ENCODE measurements at places on chromosomes 12 and 14. TPM values are rescaled to one million over a fixed set of nuclear protein-coding genes. Genes with fewer than 3 reads are reported as not detected.
A peak's percentile ranks its signal among the peaks of the same experiment; 100 is the strongest.

- DNase-seq: no peak
Measured at GRCh38 chr12:58026897-58027891, 85.8 kb downstream of the ATP23 start.

DNA sequence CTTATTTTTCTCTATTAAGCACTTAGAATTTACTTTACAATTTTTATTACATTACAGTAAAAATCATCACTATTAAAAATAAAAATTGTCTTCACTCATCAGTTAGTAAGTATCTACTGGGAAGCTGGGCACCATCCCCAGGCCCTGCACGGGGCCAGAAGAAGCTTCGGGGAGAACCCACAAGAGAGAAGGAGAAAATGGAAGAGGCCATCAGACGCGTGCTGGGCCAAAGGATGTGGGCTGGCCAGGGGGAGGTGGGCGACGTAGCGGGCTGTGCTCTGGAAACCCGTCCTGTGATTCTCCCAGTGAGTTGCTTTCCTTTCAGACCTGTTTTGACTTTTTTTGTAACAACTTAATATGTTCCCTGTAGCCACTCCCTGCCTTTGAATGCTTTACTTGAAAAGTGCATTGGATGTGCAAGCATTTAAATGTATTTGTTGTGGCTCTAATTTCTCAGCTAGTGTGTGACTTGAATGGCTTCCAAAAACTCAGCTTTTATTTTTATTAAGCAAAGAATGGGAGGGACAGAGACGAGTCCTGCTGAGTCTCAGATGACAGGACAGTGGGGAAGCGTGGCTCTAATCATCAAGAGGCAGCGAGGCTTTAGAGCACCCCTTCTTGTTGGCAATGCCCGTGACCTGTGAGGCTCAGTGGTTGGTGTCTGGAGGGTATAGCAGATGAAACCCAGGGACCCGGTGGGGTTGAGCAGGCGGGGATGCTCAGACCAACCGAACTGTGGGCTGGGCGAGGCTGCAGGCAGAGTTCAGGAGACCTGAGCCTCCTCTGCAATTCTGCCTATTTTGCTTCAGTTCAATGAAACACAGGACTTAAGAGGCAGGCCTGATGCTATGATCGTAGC, 38.8 kb downstream of the SYNE3 start:
- no peak for DNase-seq

Gene RAPGEF3
- polyA plus RNA-seq: 51.4 TPM

Gene PPP1R12A
- polyA plus RNA-seq: 11.8 TPM

DNA sequence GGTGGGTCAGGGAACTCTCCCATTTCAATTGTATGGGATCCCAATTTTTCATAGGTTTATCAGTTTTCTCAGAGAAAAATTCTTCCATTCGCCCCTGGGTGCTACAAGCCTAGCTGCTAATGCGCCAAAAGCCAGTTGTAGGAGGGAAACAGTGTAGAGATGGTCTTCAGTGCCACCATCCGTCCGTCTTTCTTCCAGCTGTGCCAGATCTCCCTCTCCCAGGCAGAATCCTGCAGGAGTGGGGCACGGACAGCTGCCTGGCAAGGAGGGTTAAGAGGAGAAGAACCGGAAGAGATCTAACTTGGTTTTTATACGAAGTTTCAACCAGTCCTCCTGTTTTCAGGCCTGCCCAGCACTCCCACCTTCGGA, 38.9 kb upstream of the FUT8 start:
- DNase-seq: no peak

GRCh38 chr12:80142640-80143039, 43.3 kb downstream of the OTOGL start:
- DNase-seq: no peak

Gene C12orf54
- 0.77 TPM for polyA plus RNA-seq

DNA sequence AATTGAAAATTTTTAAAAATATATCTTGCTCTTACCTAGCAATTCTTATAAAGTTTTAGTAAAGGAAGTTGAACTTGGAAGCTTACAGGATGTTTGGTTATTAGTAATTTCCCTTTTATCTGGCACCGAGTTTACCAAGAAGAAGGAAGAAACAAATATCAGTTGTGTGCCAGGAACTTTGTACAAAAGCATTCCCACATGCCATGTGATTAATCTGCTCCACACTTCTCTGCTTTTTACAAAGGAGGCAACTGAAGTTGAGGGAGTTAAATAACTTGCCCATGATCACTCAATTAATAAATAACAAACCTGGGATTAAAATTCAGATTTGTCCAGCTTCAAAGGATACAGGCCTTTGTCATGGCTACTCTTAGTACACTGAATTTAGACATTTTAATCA, 122.5 kb upstream of the BCAT1 start:
- DNase-seq: no peak

DNA sequence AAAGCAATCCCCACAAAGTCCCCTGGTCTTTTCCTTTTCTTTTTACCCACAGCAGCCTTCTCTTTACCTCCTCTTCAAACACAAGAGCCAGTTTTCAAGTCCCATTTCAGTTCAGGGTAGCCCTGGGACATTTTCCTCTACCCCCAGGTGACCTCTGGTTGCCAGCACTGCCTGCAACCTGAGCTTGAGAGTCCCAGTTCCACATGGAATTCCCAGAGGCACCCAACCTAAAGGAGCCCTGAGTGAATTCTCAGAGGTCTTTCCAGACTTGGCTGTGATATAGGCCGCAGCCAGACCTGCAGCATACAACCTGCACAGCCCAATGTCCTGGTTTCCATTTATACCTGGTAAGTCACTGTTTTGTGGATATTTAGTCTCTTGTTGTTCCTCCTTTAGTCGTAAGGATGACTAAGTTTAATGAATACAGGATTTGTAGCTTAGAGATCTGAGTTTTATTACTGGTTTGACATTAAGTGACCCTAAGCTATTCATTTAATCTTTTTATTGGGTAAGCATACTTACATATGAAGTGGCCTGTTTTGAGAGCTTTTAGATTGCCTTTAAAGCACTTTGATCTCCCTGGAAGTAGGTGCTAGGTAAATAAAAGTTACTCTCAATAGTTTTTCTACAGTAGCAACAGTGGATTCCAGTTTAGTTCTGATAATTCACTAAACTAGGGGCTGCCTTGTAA, 159.8 kb downstream of the TGFB3 start:
- DNase-seq: no peak

Gene RD3L
- not detected for polyA plus RNA-seq

DNA sequence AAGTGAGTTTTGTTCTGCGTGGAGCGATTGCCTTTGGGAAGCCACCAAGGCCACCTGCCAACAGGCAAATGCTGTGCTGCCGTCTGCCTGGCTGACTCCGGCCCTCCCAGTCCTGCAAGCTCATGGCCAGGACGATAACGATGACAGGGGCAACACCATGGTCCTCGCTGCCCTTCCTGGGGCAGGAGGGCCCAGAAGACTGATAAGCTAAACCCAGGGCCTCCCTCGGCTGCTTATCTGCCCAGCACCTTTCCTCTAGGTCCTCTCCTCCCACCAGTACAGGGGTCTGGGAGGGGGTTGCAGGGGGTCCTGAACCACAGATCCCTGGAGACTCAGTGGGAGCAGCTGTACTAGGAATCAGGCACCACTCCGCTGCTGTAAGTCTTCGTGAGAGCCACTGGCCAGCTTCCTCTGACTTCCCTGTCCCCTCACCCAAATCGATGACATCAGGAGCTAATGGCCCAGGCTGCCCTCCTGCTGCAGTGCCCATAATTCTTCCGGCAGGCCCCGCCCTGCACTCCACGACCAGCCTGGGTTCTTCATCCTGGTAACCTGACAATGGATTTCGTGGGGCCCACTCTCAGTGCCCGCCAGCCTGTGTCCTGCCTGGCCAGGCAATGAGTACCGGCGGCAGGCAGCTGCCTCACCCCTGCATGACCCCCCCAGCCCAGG, 5.1 kb downstream of the ANKRD9 start:
- no peak for DNase-seq

DNA sequence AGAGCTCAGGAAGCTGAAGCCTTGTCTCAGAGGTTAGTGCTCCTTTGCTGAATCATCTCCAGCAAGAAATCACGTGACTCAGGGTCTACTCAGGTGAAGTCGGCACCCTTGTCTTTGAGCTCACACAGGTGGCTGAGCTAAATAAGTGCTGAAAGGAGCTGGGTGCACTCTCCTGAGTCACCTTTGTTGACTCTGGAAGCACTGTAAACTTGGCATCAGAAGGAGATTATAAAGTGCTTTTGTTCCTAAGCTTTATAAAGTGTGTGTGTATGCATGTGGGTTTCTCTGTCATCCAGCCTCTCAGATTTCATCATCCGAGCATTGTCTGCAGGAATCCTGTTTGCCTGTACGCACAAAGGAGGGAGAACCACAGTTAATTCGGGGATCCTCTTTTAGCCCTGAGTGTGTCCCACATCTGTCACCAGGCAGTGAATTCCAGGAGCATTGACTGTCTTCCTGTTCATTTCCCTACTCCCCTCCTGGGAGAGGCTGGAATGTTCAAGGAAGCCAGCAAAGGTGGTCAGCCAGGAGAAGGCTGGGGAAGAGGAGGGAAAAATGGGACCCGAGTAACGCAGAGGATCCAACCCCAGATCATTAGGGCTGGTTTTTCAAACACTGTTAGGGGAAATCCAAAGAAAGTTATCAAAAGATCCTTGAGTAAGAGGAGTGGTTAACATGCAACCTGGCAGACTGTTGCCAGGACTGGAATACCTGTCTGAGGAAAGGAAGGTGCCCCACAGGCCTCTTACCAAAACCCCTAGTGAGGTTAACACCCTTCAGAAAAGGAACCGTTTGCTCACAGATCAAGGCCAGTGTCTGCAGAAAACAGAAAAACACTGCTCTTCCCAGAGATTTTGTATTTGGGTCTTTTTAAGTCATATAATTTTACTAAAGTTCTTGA, 157.5 kb upstream of the HIF1A start:
- DNase-seq: peak; percentile 63

DNA sequence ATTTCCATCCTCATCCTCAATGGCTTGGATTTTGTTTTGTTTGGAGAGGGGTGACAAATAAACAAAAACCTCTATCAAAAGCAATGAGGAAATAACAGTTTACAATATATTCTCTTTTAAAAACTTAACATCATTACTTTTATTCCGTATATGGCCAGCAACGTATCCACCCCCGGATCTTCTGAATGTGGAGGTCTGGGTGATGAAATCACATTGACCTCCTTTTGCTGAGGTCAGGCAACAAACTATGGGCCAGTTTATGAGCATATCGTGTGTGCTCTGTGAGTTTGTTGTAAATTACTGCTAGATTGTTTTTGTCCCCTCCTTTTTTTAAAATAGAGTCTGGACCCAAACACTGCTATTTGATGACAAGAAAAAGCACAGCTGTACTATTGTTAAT, 178.1 kb downstream of the BCAT1 start:
- no peak for DNase-seq

Gene ADAM21
- polyA plus RNA-seq: not detected

DNA sequence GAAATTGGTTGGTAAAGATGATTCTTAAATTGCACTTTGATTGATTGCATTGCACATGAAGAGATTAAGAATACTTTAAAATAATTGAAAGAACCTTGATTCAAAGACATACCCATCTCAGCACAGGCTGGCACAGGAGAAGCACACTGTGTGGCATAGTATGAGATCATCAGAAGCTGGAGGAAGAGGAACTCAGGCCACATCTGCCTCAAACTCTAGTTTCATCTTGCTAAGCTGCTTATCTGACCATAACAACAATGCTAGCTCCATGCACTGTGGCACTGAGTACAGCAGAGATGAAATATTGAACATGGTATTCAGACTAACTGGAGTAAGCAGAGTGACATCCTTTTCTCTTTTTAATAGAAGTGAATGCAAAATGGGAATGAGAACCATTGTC, 99.1 kb downstream of the TBC1D30 start:
- no peak for DNase-seq

Gene RACGAP1
- 1.9 TPM for polyA plus RNA-seq

- no peak for DNase-seq
Measured at GRCh38 chr12:103785243-103786031, 55.6 kb downstream of the NT5DC3 start.

Gene TOGARAM1
- polyA plus RNA-seq: 7.3 TPM

- DNase-seq: no peak
Measured at GRCh38 chr14:31945074-31945613, 132.0 kb upstream of the ARHGAP5 start.

- DNase-seq: no peak
Measured at GRCh38 chr14:98513558-98513957, 758.4 kb downstream of the BCL11B start.

Gene PLEKHD1
- polyA plus RNA-seq: 0.07 TPM

Gene ARHGAP9
- polyA plus RNA-seq: 6.2 TPM

Gene TMEM132D
- 2.8 TPM for polyA plus RNA-seq

- DNase-seq: no peak
Measured at GRCh38 chr14:22532345-22533056, 56.5 kb downstream of the DAD1 start.

DNA sequence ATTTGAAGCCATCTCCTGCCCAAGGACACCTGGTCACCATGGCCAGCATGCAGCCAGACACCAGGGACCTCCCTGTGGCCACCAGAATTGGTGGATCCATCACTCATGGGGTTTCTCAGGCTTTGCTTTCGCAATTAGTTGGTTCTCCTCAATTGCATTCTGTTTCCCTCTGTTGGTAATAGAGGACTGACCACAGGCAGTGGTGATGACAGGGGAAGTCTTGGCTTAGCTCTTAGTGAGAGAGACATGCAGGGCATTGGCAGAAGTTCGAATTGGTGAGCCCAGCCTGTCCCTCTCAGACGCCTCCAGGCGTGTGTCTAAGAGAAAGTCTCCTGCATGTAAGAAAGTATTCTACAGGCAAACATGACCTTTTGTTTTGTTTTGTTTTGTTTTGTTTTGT, 21.3 kb downstream of the HCAR2 start:
- no peak for DNase-seq

All from pancreas (tissue), 10 donors.